IPS-NIHi11 (cell line): ENCODE measurements at places on chromosomes 16 and 17.

GRCh38 chr16:74465281-74465680 lies 44.0 kb upstream of the CLEC18B start:
- DNase-seq, result no peak

DNA sequence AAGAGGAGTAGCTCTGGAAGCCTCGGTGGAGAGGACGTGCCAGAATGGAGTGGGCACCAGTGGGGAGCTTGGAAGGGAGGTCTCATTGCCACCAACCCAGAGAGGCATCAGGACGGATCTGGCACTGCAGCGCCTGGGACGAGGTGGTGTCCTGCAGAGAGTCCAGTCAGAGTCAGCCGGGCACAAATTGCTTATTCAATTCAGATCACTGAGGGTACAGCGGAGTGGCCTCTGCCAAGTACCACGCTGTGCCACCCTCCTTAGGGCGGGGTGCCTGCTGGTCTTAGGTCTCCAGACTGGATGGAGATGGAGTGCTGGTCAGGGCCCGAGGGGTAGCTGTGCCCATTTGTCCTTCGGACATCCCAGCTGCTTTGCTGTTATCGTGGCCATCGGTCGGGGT lies 18.9 kb upstream of the SPPL2C start:
- DNase-seq, result no peak

DNA sequence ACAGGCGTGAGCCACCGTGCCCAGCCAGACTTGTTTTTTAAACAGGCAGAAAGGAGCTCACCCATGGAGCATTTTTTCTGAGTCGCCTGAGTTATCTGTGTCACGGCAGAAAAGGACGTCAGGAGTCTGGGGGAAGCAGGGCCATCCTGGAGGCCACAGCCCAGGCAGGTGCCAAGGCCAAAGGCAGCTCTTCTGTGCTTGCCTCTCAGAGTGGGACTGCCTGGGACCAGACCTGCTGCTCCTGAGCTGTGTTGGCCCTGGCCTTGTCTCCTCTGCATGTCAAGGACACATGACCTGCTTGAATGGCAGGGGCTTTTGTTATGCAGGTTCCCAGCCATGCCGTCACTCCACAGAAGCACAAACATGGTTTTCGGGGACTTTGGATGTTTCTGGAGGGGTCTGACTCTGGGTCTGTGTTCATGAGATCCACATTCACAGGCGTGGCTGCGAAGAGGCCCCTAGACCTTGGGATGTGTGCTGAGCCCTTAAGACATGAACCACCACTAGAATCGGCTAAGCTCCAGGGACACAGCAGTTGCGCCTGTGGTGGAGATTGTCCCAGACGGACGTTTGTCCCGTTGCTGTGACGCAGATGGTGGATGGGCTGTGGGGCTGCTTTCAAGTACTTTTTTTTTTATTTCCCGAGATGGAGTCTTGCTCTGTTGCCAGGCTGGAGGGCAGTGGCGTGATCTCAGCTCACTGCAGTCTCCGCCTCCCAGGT lies 33.8 kb downstream of the FOXK2 start:
- no peak for DNase-seq

DNA sequence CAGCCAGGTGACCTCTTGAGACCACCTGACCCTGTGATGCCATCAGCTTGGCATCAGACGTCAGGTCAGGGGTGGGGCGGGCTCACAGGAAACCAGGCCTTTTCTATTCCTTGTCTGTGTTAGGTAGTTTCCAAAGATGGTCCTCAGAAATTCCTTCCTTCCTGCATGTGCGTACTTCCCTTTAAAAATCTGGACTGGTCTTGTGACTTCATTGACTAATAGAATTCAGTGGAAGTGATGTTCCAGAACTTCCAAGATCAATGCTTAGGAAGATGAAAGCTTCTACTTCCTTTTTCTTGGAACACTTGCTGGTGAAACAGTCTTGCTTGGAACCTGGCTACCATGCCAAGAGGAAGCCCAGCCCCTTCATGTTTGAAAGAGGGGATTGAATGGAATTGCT lies 10.0 kb upstream of the N4BP1 start:
- no peak for DNase-seq

DNA sequence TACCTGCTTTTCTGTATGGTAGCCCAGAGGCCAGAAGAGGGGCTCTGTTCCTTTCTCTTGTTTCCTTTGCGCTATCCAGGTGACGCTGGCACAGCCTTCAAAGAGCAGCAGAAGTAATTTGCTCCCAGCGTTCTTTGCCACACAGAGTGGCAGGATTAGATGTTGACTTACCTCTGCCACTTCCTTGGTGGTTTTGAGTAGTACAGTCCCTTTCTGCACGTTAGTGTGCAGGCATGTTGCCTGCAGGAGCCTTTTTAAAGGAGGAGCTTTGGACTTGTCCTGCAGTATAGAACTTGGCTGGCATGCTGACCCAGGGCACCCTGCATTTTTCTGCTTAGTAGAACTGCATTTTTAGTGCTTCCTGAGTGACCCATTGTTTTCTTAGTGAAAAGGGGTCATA lies at the start of gene ABCC11:
Gene ABCC11, minus strand, starts transcription at position 229 of the 400 bp plus-strand sequence. CDS start 15,618 bp downstream, outside the sequence.
- no peak for DNase-seq

DNA sequence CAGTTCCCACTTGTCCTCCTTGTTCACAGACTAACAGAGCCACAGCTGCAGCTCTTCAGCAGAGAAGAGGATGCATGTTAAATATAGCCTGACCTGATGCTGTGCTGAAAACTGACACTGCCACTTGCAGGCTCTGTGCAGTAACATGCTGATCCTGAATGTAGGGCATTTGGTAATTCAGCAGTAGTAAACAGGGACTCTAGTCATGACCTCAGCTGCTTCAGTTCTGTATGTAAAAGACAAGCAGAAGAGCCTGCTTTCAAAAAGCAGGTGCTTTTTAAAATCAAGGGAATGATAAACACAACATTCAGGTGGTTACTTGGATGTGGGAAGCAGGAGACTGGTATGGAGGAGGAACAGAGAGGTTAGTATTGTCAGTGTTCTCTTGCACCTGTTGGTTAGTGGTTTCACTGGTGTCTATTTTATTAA lies 33.8 kb downstream of the ESRP2 start:
- DNase-seq, result no peak

DNA sequence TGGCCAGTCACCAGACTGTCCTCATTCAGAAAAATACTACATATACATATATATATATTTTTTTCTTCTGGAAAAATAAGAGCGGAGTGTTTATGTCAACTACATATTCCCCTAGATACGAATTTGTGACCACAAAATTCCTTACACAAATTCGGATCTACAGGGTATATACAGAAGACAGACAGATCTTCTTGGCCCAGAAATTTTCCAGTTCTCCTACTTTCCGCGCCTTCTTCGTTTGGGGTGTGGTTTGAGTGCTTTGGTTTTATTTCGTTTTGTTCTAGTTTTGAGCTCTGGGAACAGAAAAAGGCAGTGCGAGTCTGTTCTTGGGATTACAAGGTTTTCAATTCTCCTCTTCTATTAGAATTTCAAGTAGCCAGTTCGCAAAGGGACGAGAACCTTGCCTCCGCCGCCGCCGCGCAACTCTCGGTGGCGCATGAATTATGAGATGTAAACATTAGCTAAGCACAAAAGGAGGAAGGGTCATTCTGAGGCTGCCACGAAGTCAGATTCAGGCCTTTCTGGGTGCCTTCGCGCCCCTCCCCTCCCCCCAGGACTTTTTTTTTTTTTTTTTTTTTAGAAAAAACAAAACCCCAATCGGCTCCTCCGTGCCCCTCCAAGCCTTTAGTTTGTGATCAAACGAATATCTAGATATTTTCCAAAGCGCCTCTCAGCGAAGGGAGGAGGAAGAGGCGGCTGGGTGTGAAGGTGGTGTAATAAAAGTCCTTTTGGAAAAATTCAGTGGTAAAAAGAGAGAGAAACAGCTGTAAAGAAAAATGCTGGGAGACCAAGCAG lies 1.8 kb upstream of the HOXB4 start:
- DNase-seq, result no peak
